ENCODE measurements at places on chromosomes 7 and 10. TPM values are rescaled to one million over a fixed set of nuclear protein-coding genes. Genes with fewer than 3 reads are reported as not detected.

The NUP205 gene
- total RNA-seq = 103 TPM

The SSC4D gene
- total RNA-seq = 0.37 TPM

The CALD1 gene
- 39.9 TPM for total RNA-seq

- DNase-seq = no peak
These were observed 15.9 kb upstream of the SLC25A16 start for GRCh38 chr10:68543004-68543918.

DNA sequence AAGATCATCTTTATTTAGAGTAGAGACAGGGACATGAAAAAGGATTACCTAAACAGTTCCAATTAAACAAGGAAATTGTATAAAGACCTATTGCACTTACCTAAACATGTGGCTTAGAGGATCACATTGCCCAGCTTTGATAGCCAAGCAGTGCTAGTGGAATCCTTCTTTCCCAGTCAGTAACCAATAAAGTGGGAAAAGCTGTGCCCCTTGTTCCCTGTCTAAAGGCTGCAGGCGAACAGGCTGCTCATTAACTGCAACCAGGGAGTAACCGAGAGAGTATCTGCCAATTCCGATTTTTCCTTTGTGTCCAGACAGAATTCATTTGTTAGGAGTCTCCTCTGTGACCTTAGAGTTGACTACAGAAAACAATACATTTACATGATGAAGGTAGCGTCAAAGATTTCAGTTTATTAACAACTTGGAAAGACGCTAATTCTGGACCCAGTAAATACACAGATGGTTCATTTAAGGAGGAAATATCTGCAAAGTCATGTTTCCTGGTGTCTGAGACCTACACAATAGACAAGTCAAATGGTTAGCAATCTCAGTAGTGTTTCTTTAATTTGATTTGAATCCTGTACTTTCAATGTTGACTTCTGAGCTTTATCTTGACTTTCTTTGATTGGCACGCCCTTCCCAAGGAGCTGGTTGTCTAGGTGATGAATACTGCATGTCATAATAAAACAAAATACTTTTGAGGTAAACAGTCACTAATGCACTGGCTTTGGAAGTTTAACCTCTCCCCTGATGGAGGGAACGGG, 57.3 kb upstream of the MET start:
- DNase-seq = no peak

DNA sequence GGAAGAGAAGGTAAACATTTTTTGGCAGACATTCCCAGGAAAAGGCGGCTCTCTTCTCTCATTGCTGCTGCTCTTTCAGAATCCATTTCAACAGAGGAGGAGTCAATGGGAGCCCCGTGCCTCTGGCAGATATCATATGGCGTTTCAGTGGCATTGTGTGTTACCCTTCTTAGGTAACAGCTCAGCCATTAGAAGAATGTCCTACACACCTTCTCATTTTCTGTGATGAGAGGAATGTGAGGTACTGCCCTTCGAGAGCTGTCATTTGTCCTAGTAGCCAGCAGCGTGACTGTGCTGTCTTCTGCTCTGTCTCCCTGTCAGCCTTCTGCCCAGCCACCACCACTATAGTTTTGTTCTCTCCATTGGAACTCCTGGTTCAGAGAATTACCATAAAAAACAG, 102.4 kb downstream of the EGFR start:
- no peak for DNase-seq

Measured in NCI-H460 (cell line).